SJCRH30 (cell line): ENCODE measurements at places on chromosomes 5 and 9.

GRCh38 chr5:179818746-179819295 lies 1.9 kb upstream of the SQSTM1 start:
- DNase-seq = peak; percentile 89

- no peak for DNase-seq
Observed at GRCh38 chr5:1220831-1221230, 4.3 kb upstream of the SLC6A18 start.

GRCh38 chr5:13567819-13568218 lies 376.7 kb downstream of the DNAH5 start:
- no peak for DNase-seq

DNA sequence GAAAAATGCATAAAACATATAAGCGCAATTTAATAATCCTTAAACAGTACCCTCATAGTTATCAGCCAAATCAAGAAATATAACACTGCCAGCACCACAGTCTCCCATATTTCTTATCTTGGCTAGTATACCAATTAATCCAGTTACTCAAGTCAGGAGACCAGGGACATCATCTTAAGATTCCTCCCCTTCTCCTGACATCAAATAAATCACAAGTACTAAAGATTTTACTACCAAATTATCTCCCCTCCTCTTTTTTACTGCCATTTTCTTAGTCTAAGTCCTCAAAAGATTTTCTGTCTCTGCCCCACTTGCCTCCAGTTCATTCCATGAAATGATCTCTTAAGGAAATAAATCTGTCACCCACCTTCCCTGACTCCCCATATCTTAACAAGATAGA lies 37.0 kb downstream of the STRBP start:
- no peak for DNase-seq

DNA sequence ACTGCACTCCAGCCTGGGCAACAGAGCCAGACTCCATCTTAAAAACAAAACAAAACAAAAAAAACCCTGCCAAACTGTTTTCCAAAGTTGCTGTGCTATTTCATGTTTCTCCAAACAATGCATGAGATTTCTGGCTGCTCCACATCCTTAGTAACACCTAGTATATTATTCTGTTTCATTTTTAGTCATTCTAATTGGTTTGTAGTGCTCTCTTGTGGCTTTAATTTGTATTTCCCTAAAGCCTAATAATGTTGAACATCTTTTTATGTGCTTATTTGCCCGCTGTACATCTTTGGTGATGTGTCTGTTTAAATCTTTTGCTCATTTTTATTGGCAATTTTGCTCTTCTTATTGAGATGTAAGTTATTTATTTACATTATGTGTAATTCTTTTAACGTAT lies 18.4 kb upstream of the TTC1 start:
- peak; percentile 11 for DNase-seq

DNA sequence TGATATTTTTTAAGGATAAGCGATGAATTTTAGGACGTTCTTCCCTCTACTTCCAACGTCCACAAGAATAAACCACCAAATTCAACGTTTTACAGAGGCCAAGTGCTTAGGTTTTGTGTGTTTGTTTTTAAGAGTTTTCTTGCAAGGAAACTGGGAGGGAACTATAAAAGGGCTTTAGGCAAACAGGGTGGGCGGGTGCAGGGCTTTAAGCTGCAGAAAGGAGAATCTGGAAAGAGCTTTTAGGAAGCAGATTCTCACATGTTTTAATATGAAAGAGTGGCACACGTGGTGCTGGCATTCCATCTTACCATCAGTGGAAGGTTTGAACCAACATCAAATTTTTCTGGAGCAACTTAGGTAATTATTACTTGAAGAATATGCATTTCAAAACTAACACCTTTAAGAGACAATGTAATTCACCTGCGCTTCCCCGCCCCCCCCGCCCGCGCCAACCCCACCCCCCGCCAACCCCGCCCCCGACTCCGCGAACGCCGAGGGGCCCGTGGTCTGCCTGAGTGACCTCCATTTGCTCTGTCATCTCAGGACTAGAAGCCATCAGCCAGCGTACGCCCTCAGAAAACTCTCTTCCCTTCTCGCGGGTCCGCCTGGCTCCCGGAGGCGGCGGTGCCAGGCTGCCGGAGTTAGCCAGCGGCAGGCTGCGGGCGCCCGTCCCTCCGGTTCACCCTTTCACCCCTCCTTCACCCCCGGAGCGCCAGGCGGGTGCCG lies 911 bp upstream of the PIK3R1 start:
- no peak for DNase-seq

DNA sequence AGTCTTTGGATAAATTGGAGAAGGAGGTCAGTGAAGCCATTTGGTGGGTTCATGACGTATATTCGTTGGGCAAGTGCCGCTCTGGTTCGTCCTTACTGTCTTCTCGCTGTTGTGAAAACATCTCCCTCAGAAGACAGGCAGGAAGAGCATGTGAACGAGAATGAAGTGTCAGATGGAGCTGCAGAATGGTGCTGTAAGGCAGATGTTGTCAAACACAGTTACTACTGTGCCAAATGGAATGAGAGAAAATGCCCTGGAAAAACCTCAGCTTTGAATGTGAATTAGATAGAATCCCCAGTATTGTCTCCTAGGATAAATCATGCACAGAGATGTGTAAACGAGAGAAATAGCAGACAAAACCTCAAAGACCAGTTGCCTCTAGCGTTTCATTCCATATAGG lies 121.5 kb downstream of the CAMK4 start:
- DNase-seq = no peak

- no peak for DNase-seq
Observed at GRCh38 chr5:79002374-79002773, 17.3 kb upstream of the ARSB start.

- DNase-seq = no peak
Observed at GRCh38 chr9:136336156-136336870, 9.0 kb downstream of the GPSM1 start.

DNA sequence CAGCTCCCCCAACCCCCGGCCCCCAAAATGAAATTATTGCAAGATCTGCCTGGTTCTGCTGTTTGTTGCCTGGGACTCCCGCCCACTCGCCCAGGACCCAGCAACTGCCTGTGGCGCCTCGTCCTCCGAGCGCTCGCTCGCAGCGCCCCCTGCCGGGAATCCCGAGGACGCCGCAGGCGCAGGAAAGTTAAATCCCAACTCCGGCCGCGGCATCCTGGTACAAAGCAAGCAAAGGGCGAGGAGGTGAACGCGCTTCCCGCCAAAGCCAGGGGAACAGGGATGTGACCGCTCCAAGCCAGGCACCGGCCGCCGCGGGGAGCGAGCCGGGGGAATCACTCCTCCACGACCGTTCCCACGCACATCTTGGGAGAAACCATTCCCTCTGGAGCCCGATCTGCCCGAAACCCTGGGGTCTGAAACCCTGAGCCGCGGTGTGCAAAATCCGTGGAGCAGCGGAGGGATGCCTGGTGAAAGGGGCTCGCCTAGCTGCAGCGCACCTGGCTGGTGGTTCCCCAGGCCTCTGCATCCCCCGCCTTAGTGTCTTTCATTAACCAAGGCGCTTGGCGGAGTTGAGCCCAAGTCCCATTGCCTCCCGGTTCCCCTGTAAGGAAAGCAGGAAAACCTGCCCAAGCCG lies 1.3 kb downstream of the SEMA5A start:
- no peak for DNase-seq

- DNase-seq = peak; percentile 99
Observed at GRCh38 chr9:89661956-89662717, 57.3 kb downstream of the GADD45G start.

DNA sequence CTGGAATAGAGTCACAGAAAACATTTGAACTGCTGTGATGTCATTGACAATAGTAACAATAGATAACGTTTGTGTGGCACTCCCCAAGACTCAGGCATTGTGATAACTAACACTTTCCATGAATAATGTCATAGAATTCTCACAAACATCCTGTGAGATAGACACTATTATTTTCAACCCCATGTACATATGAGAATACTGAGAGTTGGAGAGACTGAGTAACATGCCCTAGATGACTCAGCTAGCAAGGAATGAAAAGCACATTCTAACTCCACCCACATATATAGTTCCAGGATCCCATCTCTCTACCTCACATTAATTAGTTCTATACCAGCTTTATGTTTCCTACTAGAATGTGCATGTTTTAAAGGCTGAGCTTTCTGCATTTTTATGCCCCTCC lies 71.4 kb downstream of the ASTN2 start:
- DNase-seq = no peak

DNA sequence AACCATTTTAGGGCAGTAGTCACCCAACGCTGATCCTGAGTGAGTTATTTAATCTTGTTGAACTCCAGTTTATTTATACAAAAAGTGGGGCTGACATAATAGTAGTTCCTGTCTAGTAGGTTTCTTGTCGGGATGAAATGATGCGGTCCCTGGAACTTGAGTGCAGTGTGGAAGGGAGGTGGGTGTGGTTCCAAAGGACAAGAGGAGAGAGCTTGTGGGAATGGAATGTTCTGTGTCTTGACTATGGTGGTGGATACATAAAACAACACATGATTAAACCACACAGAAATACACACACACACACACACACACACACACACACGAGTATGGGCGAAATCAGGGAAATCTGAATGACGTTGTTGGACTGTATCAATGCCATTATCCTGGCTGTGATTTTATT lies 66.1 kb upstream of the BARHL1 start:
- no peak for DNase-seq

DNA sequence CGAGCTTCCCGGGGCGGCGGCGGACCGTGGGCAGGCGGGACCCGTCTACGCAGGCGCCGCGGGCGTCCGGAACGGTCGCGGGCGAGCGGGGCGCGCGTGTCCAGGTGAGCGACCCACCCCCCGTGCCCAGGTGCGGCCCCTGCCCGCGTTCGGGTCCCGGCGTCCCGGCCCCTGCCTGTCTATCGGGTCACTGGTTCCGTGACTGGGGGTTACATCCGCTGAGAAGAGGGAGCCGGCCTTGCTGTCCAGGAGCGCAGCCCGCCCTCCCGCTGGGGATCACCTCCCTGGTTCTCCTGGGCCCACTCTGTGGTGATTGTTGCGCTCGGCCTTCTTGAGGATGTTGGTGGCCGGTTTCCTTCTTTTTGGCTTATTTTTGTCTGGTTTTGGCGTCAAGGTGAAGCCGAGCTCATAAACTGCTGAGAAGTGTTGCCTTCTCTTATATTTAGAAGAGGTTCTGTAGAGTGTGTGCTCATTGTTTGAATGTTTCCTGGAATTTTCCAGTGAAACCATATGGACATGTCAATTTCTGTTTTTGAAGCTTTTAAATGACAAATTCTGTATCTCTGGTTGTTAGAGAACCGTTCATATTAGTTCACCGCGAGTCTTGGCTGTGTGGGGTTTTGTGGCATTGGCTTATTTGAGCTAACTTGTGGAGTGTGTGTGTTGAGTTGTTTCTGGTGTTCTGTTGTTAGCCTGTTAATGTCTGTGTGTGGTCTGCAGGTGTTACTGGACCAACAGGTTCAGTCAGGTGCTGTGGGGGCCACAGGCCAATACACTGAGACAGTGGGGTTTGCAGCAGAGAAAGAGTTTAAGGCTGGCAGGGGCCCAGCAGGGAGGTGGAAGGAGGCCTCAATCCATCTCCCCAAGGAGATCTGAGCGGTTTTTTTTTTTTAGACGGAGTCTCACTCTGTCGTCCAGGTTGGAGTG lies 621 bp downstream of the CEP72 start:
- DNase-seq = peak; percentile 16

DNA sequence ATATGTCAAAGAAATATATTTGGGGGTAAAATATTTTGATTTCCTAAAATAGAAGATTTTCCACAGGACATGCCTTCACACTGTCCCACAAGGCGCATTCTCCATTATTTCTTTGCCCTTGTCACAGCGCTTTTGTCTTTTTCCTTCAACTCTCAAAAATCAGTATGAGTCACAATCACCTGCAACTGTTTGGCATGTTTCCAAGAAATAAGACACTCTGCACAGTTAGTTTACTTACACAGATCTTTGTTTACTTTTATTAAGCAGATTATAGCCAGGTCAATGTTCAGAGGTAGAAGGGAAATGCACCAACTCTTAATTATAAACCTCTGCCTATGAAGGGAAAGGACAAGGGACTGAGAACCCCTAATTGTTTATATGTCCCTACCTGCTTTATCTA lies 9.5 kb downstream of the CEMIP2 start:
- DNase-seq = peak; percentile 50

GRCh38 chr5:172140120-172140519 lies 47.9 kb downstream of the STK10 start:
- no peak for DNase-seq

DNA sequence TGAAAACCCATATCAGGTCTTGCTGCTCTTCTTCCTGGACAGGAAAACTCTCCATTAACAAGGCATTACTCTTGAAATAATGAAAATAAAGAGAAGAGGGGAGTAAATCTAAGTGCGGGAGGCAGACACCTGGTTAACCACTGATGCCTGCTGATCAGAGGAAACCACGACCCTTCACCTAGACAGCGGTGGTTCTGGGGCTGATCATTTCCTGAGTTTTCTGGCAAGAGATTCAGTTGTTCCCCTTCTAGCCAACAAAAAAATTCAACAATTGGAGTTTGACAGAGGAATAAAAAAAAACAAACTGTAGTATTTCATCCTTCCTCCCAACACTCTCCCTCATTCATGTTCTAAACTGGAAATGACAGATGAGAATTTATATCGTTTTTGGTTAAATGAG lies 3.0 kb downstream of the RLN2 start:
- DNase-seq = no peak

GRCh38 chr5:80041527-80041926 lies 6.4 kb downstream of the THBS4 start:
- peak; percentile 79 for DNase-seq

DNA sequence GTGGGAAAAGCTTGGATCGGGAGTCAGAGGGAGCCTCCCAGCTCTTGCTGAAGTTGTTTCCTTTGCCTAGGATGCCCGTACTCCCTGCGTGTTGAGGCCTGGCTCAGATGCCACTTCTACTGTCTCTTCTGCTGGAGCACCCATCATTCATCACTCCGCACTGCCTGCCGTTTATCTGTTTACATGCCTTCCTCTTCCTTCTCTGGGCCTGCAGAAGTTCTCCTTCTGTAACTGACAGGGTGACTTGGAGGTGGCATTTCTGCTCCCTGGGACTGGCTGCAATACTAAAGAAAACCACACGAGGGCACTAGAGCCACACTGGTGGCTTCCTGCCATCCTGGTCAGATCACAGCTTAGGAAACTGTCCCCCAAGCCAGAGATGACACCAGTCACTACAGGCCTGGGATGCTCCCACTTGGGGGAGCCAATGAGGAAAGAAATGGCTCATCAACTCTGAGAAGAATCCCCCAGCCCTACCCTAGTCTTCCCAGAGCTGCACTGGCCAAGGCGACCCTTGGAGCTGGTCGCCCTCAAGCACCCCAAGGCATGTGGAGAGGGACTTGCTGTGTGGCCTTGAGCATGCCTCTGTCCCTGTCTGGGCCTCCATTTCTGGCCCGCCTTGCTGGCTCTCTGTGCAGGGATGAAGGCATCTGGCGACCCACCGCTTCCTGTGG lies 9.7 kb upstream of the SLC25A51 start:
- DNase-seq = peak; percentile 82
